ENCODE measurements at places on chromosomes 1 and 21.

GRCh38 chr1:200046115-200046514, 18.6 kb downstream of the NR5A2 start:
- no peak for DNase-seq

- no peak for DNase-seq
Measured at GRCh38 chr1:192633533-192634253, 2.3 kb upstream of the RGS13 start.

DNA sequence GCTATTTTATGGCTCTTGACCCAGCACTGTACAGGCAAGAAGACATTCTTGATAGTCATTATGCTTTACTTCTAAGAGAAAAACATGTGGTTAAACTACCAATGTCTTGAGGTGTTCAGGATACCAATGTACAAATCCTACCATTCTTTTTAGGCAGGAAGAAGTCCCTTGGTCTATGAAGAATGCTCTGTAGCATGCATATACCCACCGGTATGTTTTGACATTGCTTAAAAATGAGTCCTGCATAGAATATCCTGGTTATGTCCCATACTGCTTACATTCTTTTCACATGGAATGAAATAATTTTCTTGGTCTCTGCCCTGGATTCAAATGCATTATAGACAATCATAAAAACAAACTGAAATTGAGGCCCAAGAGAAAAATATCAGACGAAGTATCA, 4.8 kb downstream of the KRTAP27-1 start:
- no peak for DNase-seq

DNA sequence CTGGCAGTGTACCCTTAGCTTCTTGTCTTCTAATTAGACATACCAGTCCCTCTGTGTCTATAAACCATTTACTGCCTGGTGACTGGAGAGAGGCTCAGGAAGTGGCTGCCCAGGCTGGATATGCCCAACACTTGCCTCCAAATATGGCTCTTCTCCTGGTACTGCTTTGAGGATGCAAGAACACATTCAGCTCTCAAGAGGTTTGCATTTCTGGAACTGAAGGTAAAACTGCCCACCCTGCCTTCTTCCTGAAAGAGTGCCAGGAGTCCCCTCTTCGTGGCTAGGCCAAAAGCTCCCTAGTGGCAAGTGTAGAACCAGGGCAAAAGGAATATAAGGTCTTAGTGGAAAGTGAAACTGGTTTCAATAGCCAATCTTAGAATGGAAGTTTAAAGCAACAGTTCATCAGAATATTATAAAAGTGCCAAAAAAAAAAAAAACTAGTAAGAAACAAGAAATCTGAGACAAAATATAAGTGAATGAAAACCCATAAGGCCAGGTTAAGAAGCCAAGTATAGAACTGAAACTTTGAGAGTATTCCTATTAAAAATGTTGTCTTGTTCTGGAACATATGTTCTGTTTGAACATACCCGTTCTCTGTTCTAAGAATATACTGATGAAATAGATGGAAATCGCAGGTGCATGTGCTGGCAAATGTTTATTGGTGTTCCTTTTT, 77.2 kb upstream of the CTTNBP2NL start:
- no peak for DNase-seq

- DNase-seq = no peak
Measured at GRCh38 chr1:216690603-216691002, 32.6 kb downstream of the ESRRG start.

DNA sequence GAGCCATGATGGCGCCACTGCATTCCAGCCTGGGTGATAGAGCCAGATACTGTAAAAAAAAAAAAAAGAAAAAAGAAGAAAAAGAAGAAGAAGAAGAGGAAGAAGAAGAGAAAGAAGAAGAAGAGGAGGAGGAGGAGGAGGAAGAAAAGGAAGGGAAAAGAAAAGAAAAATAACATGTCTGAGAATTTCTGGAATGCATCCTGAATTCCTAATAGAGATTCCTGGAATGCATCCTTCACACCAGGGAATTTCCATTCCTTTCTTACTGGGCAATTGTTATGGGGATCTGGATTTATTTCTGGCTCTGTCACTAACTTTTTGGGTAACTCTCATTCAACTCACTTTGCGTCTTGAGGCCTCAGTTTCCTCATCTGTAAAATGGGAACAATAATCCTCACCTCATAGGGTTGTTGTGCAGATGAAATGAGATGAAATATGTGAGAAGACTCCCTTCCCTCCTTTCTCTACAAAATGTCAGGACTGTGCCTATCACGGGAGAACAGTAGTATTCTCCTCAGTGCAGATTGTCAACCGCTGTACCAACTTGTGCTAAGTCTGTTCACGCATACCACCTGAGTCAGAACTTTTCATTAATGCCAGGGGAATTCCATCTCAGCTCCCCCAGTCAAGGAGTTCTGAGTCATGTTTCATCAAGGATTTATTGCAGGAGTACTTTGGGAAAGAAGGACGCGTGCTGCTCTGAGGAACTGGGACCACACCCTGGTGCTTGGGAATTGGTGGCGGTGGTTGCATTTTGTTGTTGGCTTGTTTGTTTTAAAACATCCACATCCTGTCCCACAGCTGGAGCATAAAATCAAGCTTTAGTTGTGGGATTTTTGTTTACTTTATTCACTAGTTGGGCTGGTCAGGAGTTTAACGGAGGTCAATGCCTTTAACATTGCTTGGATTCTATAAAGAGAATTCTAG, 42.4 kb upstream of the ROR1 start:
- no peak for DNase-seq

DNA sequence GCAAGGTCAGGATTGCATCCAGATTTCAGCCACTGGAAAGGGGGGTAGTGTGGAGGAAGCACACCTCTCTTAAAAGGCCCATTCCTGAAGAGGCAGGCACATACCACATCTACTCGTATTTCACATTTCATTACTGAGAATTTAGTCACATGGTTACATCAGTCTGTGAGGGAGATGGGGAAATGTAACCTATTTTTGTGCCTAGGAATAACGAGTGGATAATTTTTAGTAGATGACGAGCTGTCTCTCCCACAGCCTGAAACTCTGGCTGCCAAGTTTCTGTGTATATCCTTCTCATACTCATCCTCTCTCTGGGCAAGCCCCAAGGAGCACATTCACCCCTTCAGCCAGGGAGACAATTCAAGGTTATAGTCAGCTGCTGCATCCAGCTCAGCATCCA, 10.3 kb upstream of the C21orf91 start:
- no peak for DNase-seq

DNA sequence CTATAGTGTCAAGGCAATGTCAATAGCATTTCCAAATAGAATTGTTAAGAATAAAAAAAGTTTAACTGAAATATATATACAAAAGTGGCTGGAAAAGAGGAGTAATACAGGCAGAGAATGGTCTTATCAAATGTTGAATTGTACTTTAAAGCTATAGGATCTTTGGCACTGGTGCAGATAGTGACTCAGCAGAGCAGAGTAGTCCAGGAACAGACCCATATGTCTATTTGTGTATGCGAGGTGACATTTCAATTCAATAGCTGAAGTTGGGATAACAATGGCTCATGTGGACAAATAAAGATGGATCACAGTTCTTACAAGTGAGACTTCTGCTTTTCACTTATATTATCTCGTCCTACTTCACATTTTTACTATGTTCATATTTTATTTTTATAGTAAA, 543.0 kb upstream of the B3GALT2 start:
- DNase-seq = no peak

GRCh38 chr1:115089420-115090185, at the start of gene TSPAN2:
Gene TSPAN2 (minus strand): TSS chr1:115089503. CDS start chr1:115089432, 71 bp downstream.
- DNase-seq = peak; percentile 43

- DNase-seq = no peak
Measured at GRCh38 chr1:7111853-7112252, 326.6 kb downstream of the CAMTA1 start.

GRCh38 chr21:45867041-45867666, 114.4 kb upstream of the COL6A1 start:
- no peak for DNase-seq

- no peak for DNase-seq
Measured at GRCh38 chr1:188825471-188825870, 1652.2 kb downstream of the BRINP3 start.

GRCh38 chr1:59675936-59676335, 138.8 kb upstream of the HOOK1 start:
- DNase-seq = no peak

- DNase-seq = no peak
Measured at GRCh38 chr1:7247791-7248548, 462.7 kb downstream of the CAMTA1 start.

Data from activated CD8-positive, alpha-beta T cell treated with anti-CD3 and anti-CD28 coated beads for 36 hours (primary cell).